T-cell (primary cell): ENCODE measurements at places on chromosomes 12 and 14.

- no peak for DNase-seq
Measured at GRCh38 chr12:25427337-25428249, 125.5 kb downstream of the LMNTD1 start.

GRCh38 chr12:25424211-25424731 is 128.8 kb downstream of the LMNTD1 start:
- DNase-seq = no peak

DNA sequence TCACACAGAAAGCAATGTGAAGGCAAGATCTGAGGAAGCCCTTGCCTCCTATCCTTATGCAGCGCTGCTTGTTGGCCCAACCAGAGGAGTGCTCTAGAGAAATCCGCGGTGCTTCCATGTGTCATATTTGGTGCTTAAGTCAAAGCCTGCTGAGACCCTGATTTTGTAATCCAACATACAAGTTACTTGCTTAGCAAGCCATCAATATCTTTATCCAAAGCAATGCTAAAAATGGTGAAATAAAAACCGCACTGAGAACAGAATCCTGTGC is 250.0 kb downstream of the MED13L start:
- DNase-seq = no peak

DNA sequence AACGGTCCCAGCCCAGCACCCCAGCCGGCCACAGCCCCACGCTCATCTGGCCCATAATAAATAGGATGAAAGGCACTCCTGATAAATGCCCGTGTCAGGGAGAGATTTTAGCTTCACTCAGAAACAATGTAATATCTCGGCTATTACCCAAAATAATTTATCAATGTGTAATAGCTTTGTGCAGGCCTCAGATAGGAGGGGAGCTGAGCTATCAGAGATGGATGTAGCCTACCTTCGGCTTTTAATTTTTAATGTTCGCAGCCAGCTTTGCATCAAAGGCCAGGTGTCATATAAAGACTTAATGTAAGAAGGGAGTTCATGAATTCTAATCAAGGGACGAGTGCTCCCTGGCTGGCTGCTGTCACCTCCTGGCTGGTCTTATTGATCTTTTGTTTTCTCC is 171.9 kb downstream of the ESRRB start:
- no peak for DNase-seq
